ENCODE measurements at places on chromosomes 11 and 22.

GRCh38 chr11:72039031-72039855, 40.5 kb downstream of the IL18BP start:
- no peak for DNase-seq

GRCh38 chr22:42642806-42643633, 2.6 kb upstream of the ATP5MGL start:
- no peak for DNase-seq

DNA sequence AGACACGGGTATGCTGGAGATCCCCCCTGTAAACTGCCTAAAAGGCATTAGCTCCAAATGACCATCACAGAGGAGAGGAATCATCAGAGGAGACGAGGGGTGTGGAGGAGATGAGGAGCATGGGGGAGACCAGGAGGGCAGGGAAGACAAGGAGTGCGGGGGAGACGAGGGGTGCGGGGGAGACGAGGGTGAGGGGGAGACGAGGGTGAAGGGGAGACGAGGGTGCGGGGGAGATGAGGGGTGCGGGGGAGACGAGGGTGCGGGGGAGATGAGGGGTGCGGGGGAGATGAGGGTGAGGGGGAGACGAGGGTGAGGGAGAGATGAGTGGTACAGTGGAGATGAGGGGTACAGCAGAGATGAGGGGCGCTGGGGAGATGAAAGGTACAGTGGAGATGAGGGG, 17.5 kb upstream of the GAL start:
- no peak for DNase-seq

DNA sequence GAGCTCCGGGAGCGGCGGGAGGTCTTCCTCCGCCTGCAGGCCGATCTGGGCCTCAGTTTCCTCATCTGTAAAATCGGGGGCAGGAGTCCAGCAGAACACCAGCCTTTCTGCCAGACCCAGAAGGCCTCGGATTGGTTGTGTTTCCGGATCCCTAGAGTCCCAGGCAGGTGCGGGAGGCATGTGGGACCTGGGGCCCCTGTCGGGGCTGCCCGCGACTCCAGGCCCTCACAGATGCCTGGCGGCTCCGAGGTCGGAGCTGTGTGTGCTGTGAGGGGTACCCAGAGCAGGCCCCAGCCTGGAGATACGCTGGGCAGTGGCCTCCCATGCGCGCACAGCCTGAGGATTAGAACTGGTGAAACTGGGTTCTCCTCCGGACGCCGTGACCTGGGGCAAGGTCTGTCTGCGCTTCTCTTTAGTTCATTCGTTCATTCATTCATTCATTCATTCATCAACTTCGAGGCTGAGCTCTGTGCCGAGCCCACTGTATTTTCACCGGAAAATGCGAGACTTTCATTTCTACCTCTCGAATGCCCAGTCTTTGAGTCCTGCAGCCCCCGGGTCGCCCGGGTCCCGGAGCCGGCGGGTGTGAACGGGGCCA, 24.6 kb downstream of the FLRT1 start:
- no peak for DNase-seq

DNA sequence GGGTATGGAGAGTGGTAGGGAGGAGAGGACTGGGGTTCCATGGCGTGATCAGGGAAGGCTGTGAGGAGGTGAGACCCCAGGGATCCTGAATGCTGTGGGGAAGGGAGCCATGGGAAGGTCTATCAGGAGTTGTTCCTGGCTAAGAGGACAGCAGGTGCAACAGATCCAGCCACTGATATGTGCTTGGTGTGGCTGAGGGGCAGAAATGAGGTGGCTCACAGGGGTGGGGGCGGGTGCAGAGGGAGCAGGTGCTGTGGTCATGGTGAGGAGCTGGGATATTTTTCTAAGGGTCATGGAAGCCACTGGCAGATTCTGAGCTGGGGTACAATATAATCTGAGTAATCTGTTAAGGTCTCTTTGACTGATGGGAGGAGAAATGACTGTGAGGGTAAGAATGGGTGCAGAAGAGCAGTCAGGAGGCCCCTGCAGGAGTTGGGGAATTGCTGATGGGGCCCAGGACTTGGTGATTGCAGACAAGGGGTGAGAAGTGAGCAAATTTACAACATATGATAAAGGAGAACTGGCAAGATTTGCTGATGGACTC, 31.3 kb upstream of the DMC1 start:
- no peak for DNase-seq

- no peak for DNase-seq
These were observed 32.6 kb upstream of the PRAME start for GRCh38 chr22:22591348-22592299.

- DNase-seq = no peak
These were observed 17.1 kb downstream of the APOL4 start for GRCh38 chr22:36184433-36185025.

Measured in D721Med (cell line).